ENCODE measurements at places on chromosomes 13 and 19.

DNA sequence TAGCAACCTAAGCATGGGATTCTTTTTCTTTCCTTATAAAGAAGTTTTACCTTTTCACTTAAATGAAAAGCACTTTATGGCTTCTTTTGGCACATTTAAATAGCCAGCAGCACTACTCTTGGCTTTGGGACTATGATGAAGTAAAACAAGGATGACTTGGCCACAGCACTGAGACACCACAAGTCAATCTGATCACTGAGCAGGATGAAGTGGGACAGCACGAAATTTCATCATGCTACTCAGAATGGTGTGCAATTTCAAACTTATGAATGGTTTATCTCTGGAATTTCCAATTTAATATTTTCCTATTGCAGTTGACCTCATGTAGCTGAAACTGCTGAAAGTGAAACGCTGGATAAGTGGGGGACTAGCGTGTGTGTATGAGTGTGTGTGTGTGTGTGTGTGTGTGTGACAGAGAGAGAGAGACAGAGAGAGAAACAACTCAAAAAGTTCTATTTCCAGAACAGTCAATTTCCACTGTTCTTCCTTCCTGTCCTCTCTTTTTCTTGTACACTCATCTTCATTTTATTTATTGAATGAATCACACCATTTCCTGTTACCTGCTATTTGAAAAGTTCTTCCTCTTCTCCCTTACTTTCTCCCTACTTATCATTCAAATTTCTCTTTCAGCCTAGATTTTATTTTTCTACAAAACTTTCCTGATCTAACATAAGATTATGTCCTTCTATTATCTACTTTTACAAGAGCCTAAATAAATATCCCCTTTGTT lies 414.2 kb upstream of the MIR17HG start:
- DNase-seq = no peak

GRCh38 chr13:23799945-23800344 lies 89.3 kb downstream of the MIPEP start:
- DNase-seq = no peak

DNA sequence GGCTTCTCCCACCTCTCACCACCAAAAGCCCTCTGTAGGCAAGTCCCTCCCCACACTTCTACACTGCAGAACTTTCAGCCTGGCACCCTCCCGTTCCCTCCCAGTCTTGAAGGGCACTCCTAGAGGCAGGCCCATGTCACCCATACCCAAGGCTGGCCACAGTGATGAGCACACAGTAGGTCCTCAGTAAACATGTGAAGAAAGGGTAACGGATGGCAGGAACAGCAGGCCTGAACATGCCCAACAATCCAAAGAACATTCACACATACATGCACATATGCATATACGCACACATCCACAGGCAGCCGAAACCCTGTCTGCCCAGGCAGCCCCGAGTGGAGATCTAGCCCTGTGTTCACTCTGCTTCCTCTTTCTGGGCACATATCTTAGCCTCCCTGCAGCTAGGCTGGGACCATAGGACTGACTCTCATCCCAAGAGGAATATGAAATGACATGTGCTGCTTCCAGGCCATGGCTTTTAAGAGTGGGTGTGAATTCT lies 55.2 kb downstream of the CEBPG start:
- DNase-seq = no peak

GRCh38 chr13:39768962-39769361 lies 113.5 kb downstream of the COG6 start:
- DNase-seq = no peak

- no peak for DNase-seq
Observed at GRCh38 chr19:14015524-14016035, 9.5 kb upstream of the RFX1 start.

DNA sequence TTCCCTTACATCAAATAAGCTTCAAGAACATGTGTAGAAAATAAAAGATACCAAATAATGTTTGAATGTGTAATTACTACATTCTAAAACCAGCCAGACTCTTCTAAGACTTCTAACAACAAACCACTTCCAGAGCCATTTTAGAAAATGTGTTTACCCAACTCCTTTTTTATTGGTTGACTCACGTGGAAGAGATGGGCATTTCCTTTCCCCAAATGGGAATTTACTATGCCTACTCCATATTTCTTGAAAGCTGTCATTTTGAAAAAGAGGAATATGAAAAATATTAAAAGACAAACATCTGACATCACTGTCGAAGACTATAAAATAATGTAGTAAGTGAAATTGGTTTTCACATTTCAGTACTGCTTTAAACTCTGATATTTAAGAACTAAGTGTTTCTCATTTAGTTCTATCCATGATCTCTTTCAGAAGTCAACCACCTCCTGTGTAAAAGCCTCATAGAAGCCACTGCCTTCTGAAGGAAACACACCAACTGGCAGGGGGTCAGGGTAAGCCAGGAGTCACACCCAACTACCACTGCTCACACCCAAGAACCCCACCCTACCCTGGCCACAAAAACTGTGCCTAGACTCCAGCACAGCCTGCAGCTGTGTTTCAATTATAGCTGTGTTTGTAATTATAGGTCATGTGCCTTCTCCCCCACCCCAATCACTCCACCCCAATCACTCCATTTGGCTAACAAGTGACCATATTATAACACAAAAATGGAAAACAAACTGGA lies 86.8 kb downstream of the UBL3 start:
- DNase-seq = no peak

DNA sequence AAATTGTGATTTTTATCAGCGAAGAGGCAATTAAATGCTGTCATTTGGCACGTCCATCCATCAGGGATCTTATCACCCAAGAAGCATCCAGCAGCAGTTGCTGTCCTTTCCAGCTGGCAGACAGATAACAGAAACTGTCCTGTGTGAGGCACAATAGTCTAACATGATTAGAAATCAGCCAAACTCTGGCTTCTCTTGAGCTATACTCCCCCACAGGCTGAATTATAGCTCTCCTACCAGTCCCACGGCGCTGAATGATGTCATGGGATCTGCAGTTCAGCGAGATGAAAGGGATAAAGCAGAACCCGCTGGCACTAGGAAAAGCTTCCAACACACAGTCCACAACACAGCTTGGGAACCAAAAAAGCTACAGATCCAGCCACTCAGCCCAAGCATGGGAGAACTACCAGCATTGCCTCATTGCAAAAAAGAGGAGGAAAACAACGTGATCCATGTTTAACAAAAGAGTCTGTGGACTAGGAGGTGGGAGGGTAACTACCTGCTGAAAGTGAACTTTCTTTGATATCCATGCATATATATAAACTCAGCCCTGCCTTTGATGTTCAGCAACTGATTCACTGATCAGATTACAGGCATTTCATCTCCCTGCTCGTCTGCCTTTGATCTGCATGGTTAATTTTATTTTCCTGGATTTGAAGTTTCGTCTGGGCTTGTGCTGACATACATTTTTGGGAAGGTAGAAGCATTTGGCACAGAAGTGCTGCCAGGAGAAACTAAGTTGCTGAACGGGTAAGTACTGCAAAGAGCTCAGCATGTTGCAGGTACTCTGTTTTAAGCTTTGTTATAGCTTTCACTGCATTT lies at the start of gene TNFRSF19:
TSS of gene TNFRSF19 (plus strand) at position 314 of the 822 bp plus-strand sequence. CDS start 19,772 bp downstream, outside the sequence.
- DNase-seq = no peak

DNA sequence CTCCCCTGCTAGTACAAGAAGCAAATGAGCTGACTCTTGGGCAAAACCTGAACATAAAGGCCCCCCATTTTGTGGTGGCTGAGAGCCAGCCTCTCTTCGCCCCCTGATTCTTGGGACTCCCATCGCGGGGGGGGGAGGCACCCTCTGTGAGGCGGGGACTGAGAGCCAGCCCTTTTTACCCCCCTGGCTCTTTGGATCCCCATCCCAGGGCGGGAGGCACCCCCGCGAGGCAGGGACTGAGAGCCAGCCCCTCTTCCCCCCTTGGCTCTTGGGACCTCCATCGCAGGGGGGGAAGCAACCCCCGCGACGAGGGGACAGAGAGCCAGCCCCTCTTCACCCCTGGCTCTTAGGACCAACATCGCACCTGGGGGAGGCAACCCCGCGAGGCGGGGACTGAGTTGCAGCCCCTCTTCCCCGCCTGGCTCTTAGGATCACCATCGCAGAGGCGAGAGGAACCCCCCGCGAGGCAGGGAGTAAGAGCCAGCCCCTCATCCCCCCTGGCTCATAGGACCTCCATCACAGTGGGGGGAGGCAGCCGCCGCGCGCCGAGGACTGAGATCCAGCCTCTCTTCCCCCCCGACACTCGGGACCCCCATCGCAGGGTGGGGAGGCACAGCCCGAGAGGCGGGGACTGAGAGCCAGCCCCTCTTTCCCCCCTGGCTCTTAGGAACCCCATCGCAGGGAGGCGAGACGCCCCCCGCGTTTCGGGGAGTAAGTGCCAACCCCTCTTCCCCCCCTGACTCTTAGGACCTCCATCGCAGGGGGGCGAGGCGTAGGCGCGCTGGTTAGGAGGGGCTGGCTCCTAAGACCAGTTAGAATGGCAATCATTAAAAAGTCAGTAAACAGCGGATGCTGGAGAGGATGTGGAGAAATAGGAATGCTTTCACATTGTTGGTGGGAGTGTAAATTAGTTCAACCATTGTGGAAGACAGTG lies 2428.4 kb upstream of the PCDH20 start:
- DNase-seq = no peak

- no peak for DNase-seq
Observed at GRCh38 chr19:46976845-46977320, 42.8 kb upstream of the NPAS1 start.

- DNase-seq = no peak
Observed at GRCh38 chr13:105220881-105221280, 1314.6 kb downstream of the EFNB2 start.

DNA sequence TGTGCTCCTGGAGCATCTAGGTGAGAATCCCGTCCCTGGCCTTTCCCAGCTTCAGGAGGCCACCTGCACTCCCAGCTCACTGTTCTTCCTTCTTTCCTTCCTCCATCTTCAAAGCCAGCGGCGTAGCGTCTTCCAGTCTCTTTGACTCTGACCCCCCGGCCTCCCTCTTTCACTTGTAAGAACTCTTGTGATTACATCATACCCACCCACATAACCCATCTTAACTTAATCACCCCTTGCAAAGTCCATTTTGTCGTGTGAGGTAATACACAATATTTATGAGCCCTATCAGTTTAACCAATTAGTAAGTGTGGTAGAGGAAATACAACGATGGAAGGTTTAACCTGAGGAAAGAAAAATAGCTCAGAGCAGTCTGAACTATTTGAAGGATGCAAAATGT lies 4.6 kb upstream of the CDC16 start:
- no peak for DNase-seq

- no peak for DNase-seq
Observed at GRCh38 chr13:104817271-104817670, 1718.2 kb downstream of the EFNB2 start.

GRCh38 chr13:40159736-40160135 lies 504.3 kb downstream of the COG6 start:
- no peak for DNase-seq

- DNase-seq = no peak
Observed at GRCh38 chr19:18045307-18046050, 37.5 kb downstream of the ARRDC2 start.

- no peak for DNase-seq
Observed at GRCh38 chr19:6272411-6272791, 7.4 kb downstream of the MLLT1 start.

- peak; percentile 39 for DNase-seq
Observed at GRCh38 chr19:56309511-56310185, 5.0 kb downstream of the ZSCAN5A start.

DNA sequence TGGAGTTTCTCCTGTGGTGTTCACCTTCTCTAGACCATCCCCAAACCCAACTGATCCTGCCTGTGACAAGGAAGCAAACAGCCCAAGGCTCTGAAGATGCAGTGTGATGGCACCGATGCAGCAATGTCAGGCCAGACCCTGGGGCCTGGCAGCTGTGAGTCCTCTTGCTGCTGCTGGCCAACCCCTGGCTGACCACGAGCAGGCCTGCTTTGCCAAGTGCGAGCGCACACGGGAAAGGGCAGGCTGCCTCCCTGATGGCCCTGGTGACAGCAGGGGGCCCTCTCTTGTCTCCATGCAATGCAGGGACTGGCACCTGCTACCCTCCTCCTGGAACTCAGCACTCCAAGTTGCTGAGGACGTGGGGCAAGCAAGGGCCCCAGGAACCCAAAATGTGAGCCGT lies 5.4 kb upstream of the VSTM2B start:
- DNase-seq = no peak

DNA sequence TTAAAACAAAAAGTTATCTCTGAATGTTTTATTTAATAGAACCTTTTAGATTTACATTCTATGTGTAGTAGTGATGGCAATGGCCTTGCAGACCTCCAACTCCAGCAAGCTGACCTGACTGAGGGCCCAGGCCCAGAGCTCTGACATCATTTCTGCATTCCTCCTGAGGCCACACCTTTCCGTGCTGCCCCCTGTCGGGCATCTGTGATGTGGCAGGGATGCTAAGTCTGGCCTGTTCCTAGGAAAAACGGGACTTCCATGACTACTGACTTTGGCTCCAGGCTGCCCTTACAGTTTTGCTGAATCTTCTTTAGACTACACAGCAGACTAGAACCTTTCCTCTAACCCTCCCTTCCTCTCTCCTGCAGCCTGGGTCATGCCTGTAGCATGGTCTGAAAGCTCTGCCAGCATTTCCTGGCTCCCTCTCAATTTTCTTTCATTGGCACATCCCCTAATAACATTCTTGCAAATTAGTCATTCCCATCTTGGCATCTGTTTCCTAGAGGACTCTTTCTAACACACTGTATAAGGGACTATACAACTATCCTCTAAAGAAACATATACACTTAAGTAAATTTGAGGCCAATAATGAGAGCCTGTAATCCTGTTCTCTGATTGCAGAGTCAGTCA lies 249.1 kb downstream of the GPC5 start:
- peak; percentile 58 for DNase-seq

DNA sequence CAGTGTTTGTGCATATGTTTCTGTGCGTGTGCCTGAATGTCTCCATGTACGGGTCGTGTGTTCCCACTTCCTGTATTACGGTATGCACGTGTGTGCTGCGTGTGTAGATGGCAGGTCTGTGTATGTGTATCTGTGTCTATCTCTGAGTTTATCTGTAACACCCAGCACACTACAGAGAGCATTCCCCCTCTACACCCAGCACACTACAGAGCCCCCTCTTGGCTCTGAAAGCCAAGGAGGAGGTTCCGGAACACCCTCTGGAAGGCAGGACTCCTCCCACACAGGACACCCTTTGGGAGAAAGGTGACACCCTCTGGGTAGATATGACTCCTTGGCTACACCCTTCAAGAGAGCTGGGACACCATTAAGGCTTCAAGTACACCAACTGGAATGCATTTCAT lies 2.1 kb upstream of the ERFL start:
- no peak for DNase-seq

DNA sequence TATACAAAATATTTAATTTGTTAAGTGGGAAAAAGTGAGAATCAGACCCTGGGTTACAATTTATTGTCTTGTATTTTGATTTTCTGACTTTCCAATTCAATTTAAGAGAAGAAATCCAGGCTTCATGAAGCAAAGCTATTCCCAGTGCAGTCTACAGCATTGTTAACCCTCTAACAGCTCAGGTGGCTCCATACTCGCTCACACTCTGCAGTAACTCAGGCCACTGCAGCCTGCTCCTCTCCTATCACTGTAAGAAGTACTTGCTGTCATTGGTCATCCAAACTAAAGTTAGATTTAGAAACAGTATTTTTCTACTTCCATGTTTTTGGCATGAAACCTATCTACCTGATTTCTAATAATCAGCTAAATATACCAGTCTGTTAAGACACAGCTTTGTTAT lies 830.3 kb downstream of the PCDH9 start:
- DNase-seq = no peak

- DNase-seq = no peak
Observed at GRCh38 chr19:53906211-53907192, 2.6 kb upstream of the CACNG7 start.
